C1 segment of cervical spinal cord (tissue), 14 donors: ENCODE measurements at places on chromosomes 5 and 9.

- DNase-seq = no peak
Measured at GRCh38 chr5:107155707-107156106, 515.0 kb downstream of the EFNA5 start.

DNA sequence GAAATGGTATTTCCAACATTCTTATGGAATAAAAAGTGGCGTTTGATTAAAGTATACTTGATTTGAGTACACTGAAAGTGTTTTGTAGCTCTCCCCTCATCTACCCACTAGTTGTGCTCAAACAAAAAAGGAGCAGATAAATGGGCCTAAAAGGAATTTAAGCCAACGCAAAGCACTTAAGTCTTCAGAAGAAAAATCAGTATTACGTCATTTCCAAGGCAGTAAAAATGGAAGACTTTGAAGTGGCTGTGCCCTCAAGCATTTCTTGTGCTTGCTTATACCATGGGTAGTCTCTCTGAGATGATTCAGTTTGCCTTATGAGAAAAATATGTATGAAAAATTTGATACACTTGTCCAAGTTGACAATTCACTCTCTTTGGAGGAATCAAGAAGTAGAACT lies 279.9 kb upstream of the CD180 start:
- DNase-seq = no peak

DNA sequence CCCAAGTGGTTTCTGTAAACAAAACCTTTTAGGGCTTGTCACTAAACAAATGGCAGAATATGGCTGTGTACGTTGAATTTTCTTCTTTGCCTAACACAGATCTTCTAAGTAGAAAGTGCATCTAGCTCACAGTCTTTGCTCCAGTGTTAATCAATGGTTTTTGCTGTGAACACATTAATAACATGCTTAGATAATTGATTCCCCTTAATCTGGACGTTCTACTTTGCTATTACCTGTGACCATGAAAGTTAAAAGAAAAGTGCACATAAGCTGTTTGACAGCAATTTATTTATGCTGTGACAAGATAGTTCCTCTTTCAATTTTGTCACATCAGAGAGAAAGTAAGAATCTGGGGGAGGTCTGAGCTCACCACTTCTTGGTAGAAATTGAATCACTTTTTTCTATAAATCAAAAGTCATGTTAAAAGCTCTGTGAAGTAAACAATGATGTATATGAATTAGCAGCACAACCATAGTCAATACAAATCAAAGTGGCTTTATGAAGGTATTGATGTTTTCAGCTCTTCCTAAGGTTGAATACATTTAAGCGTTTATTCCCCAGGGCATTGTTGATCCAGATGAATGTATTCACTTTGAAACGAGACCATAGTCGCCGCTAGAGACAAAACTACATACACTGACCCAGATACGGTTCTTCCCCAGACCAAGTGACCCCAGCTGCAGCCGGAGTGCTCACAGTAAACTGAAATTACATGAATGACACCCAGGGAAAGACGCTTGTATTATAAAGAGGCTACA lies 174.6 kb upstream of the ZNF608 start:
- no peak for DNase-seq

DNA sequence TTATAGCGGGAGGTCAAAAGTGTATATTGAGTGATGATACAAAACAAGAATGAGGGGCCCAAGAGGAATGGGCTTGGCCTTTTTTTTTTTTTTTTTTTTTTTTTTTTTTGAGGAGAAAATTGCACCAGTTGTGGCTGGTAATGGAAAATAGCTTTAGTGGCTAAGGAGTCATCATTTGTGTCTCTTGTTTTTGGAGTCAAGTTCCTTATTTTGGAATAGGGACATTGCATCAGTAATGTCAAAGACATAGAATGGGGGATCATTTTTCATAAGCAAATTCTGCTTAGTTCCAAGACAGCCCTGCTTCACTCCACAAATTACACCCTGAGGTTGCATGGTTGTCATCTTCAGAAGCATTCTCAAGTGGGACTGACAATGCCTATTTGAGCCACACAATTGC lies 137.4 kb downstream of the STK32A start:
- no peak for DNase-seq

DNA sequence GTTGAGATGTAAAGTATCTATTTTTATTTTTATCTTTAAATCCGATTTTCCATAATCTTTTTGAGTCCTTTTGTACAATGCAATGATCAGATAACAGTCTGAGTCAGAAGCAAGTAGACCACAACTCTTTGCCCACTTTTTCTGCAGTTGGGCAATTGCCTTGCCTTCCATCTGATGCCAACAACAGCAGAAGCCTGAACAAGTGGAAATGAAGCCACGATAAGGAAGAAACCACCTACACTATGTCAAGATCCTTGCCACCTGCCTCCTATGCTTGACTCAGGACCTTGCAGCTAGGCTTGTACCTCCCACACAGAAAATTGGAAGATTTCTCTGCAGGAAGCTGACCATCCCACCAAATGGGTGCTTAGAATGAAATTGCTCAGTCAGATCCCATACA lies 78.6 kb downstream of the ANXA1 start:
- no peak for DNase-seq

- DNase-seq = no peak
Measured at GRCh38 chr5:91867799-91868198, 484.7 kb upstream of the ARRDC3 start.

GRCh38 chr9:17453751-17454150 lies 125.1 kb upstream of the SH3GL2 start:
- DNase-seq = no peak
